Ureter (tissue), 1 donor: ENCODE measurements at places on chromosomes 12 and 14.

- DNase-seq, result no peak
Observed at GRCh38 chr12:120324841-120325417, 2.6 kb downstream of the PLA2G1B start.

DNA sequence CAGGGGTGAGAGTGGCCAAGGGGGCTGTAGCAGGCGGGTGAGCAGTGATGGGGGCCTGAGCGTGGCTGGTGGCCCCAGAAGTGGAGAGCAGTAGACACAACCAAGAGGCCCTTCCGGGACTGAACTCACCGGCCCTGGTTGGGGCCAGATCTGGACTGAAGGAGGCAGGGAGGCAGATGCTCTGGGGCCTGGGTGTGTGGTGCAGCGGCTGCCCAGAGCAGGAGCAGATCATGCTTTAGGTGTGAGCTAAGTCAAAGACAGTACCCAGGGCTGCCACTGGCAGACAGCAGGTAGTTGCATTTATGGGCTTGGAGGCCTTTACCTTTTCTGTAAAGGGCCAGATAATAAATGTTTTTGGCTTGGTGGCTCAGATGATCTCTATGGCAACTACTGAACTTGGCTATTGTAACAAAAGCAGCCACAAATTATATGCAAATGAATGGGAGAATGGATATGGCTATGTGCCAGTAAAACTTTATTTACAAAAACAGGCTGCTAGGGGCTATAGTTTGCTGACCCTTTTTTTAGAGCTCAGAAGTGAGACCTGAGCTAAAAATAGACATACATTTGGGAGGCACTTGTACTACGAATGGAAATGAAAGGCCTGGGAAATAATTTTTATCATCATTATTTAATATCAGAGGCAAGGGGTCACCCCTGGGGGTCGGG is 25.6 kb downstream of the SETD1B start:
- no peak for DNase-seq

DNA sequence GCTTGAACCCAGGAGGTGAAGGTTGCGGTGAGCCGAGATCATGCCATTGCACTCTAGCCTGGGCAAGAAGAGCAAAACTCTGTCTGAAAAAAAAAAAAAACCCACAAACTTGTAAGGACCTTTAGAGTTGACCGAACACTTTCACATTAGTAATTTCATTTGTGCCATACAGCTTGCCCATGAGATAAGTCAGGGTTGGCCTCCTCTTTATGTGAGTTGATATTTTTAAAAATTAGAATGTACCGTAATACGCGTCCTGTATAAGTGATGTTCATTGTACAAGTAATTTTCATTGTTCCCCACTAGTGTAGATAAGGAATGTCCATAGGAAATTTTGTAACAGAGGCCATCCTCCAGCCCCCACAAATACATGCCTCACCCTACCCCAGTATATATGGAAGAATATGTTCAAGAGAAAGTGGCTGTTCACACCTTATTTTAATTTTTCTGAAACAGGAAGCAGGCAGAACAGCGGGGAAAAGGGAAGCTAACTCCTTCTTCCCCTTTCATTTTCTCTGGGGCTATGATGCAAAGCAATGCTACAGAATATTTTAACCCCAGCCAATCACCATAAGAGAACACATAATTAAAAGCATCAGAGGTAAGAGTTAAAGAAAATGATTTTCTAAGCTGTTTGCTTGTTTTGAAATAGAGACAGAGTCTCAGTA is 31.9 kb upstream of the HIF1A start:
- DNase-seq, result no peak

GRCh38 chr12:110179291-110179690 is 55.1 kb downstream of the IFT81 start:
- no peak for DNase-seq

DNA sequence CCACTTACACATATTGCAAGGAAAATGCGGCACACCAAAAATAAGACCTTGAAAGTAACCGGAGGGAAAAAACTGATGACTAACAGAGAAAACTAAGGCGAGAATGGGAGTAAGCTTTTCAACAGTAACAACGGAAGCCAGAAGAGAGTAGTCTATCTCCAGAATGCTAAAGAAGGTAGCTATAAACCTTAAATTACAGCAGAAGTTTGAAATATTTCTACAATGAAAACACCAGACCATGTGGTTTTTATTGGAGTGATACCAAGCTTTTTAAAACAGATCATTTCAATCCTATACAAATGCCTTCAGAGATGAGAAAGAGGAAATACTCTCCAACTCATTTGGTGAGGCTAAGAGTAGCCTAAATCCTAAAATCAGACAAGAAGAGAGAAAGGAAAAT is 209.5 kb downstream of the ANO6 start:
- no peak for DNase-seq

DNA sequence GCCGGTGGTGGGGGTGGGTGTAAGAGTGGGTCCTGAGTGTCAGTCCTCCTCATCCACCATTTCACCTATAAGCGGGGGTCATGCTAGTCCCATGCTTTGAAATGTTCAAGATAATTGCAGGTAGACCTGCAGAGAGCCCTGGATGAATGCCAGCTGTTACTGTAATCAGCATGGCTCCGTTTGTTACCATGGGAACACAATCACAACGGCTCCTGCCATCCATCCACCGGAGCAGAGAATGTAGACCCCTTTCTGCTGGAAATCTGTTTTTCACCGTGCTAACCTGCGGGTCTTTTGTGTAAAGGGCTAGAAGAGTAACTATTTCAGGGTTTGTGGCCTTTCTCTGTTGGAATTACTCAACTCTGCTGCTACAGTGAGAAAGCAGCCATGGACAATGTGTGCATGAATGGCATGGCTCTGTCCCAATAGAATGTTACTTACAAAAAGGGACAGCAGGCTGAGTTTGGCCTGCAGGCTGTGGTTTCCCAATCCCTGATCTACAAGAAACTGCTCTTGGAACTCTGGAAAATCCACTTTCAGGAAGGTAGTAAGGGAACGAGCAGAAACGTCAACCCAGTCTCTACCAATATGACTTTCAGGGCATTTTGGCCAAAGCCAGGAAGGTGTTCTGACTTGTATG is 36.1 kb downstream of the KCTD10 start:
- no peak for DNase-seq

GRCh38 chr12:74725154-74725553 is 187.5 kb downstream of the ATXN7L3B start:
- DNase-seq, result no peak
